SHP77 treated with DMSO at 0.1 percent for 48 hours (cell line): ENCODE measurements at places on chromosomes 5 and 9.

GRCh38 chr5:78574131-78574673 is 74.4 kb downstream of the LHFPL2 start:
- no peak for DNase-seq

DNA sequence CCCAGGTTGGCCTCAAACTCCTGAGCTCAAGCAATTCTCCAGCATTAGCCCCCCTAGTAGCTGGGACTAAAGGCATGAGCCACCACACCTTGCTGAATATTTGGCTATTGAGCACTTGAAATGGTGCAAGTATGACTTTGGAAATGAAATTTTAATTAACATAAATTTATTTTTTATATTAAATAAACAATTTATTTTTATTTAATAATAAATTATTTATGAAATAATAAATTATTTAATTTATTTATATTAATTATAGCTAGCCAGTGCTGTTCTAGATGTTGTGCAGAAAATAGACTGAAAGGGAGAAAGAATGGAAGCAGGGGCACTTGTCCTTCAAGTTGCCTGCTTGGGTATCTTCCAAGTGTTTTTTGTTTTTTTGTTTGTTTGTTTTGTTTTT is 40.0 kb upstream of the CTNNA1 start:
- no peak for DNase-seq

DNA sequence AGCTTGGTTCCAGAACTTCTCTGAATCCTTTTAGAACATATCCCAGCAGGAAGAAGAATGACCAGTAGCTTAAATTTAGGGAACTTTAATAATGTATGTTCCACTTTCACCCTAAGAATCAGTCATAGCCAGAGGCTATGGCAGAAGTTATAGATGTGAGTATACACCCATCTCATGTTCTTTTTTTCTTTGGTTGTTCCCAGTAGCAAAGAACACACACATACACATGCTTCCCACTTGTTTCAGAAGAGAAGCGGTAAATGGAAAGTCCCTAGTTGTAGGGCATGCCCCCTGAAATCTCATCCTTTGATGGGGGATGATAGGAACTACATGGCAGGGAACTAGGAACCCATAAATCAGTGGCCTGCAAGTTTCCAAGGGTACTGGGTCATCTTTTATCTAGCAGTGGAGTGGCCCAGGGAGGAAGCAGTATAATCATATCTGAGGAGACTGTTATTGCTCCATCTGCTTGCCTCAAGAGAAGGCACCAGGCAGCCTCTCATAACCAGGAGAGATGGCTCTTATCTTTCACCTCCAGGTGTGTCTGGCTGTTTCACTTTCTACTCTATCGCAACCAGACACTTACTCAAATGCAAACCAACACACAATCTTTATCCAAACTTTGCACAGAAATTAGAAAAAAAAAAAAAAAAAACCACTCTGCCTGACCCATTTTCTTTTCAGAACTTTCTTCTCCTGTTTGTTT is 109.5 kb downstream of the SNCAIP start:
- DNase-seq = no peak

DNA sequence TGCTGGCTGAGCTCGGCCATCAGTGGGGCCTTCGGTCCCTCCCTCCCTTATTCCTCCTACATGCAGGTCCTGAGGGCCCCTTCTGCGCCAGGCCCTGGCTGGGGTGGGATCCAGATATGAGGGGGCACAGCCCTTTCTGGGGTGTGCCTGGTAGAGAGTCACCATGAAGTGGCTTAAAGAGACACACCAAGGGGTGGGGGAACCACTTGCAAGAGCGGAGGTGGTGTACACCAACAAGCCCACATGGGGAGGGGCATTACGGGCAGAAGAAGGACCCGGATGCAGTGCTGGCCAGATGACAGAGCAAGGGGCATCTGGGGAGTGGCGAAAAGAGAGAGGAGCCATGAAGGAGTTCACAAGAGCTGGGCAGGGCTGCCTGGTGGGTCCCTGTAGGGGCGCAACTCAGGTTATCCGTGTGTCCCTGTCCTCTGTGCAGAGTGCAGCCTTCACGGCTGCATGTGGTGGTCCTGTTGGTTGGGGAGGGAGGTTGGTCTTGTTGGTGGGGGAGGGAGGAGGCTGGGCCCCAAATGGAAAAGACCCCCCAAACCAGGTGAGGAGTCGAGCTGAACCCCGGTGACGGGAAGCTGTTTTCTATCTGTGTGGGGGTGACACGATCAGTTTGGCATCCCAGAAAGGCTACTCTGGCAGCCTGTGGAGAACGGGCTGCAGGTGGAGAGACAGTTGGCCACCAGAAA is 158.1 kb downstream of the DAB2IP start:
- DNase-seq = no peak

- DNase-seq = no peak
These were observed 76.6 kb upstream of the CCDC152 start for GRCh38 chr5:42680046-42680445.

- no peak for DNase-seq
These were observed 102.9 kb upstream of the CCDC152 start for GRCh38 chr5:42653705-42654104.

DNA sequence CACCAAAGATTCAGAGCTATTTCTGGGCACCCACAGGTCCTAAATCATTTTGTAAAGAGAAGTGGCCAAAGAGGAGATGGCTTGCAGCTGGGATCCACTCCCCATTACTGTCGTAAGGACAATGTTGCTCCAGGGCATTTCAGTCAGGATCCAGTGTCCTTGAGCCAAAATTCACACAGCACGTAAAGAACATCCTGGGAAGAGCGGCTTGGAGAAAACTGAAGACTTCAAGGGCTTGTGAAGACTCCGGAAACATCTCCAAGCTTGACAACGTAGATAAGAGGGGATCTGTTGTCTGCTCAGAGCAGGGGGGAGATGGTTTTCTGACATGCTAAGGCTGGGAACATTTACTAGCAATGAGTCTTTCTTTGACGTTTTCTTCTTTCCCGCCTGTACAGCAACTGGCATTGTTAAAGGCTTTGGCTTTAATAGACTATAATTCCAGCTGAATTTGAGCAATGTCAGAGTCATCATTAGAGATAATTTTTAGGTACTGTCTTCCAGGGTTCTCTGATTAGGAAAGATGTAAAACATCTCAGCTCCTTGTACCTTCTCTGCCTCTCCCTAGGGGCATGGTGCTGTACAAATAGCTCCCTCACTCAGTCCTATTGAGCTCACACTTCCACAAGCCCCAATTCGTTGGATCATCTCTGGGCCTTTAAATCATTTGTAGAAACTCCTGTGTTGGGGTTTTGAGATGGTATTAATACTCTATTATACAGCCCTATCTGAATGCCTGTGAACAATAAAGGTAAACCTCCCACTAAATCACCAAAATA is 39.7 kb downstream of the EGFLAM start:
- DNase-seq = no peak

- no peak for DNase-seq
These were observed 203.0 kb downstream of the TTLL11 start for GRCh38 chr9:121889990-121890563.
